ENCODE measurements at places on chromosomes 1 and 21.

- peak; percentile 26 for DNase-seq
These were observed at the start of gene CRABP2 for GRCh38 chr1:156705321-156705917. Gene CRABP2, minus strand, starts transcription at chr1:156705583. Its CDS starts 137 bp downstream, at chr1:156705446.

GRCh38 chr1:228977307-228977706 lies 242.0 kb downstream of the RHOU start:
- no peak for DNase-seq

GRCh38 chr21:31618696-31619430 lies 40.6 kb upstream of the SOD1 start:
- no peak for DNase-seq

GRCh38 chr1:53160924-53161378 lies 18.5 kb upstream of the SLC1A7 start:
- no peak for DNase-seq

- no peak for DNase-seq
These were observed 12.5 kb upstream of the LPGAT1 start for GRCh38 chr1:211843018-211843417.

Data from right cardiac atrium (tissue), 5 donors.